ENCODE measurements at places on chromosomes 16 and 17.

- no peak for DNase-seq
Measured at GRCh38 chr17:49016775-49017463, 19.7 kb downstream of the IGF2BP1 start.

DNA sequence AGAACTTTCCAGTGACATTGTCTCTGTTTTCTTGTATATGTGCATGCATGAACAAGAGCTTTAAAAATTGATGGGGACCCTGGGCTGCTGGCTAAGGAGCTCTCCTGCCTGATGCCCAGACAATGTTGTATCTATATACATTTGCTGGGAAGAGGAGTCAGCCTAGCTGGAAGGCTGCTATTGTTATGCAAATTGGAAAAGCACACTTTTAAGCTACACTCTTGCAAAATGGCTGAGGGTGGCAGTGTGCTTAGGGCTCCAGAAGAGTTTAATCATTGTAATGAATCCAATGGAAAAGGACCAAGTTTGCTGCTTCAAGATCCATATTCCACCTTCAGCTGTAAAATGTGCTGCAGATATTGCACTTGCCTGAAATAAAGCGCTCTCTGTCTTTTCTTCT lies 171.8 kb downstream of the PRKCA start:
- DNase-seq = no peak

DNA sequence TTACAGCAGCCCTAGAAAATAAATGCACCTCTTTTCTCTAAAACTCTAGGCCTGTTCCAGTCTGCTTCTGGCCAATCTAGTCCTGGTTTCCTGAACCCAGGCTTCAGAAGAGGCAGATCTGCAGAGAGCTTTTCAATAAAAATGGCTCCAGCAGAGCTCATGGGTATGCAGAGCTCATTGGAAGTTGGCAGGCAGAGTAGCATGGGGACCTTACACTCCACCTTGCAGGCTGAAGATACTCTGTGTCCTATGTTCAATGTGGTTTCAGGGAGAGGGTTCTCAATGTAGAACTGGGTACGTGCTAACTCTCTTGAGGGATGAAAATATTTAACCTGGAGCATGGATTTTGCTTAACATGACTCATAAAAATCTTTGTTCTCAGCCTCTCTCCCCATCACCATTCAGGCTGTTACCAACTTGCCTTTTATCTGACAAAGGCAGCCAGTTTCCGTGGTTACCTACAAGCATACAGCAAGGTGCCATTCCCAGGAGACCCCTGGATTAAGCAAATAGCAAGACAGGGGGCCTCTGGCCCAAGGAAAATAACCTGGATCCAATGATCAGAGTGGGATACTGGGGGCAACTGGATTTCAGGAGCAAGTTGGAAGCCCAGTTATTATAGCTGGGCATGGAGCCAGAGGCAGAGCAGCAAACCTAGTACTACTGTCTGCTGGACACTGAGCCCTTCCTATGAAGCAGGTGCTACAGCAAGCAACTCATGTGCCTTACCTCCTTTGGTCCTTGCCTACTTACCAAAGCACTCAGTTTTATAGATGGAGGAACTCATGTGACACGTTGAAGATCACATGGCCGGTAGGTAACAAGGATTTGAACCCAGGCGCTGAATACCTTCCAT lies 98.2 kb upstream of the DHX40 start:
- DNase-seq = no peak

DNA sequence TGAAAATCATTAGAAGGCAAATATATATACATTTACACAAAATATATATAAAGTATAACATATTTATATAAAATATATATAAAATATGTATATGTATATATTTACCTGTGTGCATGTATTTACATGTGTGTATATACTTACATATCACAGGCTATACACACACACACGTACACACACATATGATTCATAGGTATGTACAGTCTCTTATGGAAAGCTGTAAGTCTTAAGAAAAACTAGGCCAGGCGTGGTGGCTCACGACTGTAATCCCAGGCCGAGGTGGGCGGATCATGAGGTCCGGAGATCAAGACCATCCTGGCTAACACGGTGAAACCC lies 14.7 kb downstream of the TOM1L2 start:
- DNase-seq = no peak

- no peak for DNase-seq
Measured at GRCh38 chr17:73128496-73128895, 36.0 kb upstream of the SLC39A11 start.

DNA sequence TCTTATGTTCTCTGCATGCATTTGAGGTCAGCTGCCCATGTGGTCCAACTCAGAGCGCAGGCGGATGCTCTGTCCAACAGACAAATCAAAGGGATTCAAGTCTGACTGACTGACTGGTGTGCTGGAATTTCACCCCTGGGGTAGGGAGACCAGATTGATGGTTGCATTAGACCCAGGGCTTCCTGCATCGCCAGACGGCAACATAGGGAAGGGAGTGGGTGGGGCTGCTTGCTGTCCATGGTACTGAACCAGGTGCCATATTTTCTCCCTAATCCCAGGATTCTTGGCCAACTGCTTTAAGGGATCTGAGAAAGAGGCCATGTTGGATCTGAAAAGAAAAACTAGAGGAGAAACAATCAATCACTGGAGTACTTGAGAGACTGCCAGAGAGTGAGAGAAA lies 332.0 kb downstream of the XYLT1 start:
- no peak for DNase-seq

- DNase-seq = no peak
Measured at GRCh38 chr17:45113424-45113754, 18.9 kb downstream of the PLCD3 start.

DNA sequence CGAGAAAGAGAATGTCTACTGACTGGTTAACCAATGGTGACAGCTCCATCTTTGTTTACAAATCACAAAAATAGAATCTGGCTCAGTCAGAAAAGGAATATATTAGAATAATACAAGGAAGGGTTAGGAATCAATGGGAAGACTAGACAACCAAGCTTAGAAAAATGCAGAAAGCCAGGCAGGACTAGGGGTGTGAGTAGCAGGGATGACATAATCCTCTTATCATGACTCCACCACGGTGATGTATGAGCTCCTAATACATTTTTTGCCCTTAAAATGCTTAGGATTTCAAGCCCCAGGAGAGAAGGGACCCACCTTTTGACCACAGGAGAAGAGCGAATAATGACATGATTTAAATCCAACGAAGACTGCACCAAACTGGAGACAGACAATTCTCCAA lies 252.3 kb downstream of the CHD9NB start:
- DNase-seq = no peak

DNA sequence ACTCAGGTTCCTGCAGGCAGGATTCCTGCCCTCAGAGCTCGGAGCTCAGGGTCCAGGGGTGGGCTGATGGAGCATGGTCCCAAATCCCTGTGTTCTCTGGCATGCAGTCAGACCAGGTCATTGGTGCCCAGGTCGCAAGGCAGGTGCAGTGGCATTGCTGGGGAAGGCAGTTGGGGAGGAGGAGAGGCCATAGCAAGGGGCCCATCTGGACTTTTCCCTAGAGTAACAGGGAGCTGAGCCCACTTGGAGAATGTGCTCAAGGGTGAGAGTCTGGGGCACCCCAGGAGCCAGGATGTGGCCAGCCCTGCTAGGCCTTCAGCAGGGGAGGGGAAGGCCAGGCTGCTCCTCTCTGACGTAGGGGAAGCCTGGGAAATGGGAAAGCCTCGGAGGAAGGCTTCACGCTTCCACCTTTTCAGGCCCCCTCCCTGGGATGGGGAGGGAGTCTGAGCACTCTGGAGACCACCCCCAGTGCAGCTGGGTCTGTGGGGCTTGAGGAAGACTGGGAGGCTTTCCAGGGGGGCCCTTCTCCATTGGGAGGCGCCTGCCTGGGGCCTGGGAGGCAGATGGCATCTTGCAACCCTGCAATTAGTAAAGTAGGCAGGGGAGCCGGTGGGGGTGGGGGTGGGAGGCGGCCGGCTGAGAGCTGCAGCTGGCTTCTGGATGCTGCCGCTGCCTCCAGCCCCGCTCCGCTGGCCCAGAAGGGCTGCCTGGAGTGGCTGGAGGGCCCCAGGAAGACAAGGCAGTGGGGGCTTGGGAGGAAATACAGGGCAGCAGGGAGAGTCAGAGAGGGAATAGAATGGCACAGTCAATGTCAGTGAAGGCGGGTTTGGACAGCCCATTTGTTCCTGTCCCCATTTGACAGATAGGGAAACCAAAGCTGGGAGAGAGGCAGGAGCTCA lies 21.1 kb upstream of the DOK4 start:
- no peak for DNase-seq

DNA sequence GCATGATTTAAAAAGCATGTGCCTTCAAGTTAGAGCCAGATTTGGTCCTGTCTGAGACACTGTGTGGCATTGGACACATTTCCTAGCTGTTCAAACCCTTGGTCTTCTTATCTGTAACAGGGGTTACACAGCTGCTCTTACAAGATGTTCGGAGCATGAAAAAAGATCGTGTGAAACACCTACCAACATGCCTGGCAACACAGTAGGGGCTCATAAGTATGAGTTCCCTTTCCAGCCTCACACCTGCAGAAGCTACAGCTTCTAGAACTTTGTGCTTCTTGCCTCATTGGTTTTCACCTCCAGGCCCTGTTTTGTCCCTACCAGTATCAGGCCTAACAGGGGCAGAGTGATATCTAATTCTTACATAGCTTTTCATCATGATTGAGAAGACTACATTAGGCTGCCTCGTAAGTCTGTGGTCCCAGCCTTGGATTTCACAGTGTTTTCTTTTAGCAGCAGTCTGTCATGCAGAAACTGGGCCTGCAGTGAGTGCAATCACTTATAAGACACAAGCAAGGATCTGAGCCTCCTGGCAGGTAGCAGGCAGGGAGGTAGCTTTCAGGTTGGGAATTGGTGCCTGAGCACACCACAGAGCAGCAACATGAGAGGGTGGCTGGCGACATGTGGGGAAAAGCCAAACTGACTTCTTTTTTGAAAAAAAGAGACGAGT lies 78.8 kb downstream of the CCDC182 start:
- no peak for DNase-seq

- DNase-seq = no peak
Measured at GRCh38 chr17:43560461-43561427, 14.6 kb upstream of the ETV4 start.

DNA sequence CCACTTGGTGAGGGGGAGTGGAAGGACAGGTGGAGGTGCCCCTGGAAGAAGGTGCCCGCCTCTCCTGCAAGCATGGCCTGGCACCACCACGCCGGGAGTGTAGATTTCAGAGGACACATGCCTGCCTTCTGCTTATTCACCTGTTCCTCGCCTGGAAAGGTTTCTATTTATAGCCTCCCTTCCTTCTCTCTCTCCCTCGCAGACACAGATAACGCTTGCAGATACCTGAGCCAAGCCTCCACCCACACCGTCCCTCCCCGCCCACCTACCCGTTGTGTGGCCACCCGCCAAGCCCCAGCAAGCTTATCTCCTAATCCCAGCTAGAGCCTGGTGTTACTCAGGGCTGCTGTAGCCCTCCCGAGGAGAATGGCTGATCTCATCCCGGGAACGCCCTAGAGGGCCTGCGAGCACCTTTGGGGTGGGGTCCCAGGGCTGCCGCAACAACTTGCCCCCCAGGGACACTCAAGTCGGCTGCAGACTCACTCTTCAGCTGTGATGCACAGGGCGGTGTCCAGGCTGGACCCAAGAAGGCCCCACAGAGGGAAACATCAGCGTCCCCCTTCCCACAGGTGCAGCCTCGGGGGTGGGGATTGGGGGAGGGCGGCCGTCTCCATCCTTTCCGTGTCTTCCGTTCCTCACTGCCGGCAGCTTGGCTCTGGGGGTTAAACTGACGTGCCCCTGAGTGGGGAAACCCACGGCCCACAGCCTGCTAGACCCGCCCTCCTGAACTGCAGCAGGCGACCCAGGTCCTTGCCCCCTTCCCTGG lies 1.9 kb upstream of the SNAI3 start:
- DNase-seq = no peak

- no peak for DNase-seq
Measured at GRCh38 chr17:83002118-83002805, 77.1 kb upstream of the METRNL start.

- no peak for DNase-seq
Measured at GRCh38 chr17:20086416-20087076, 77.4 kb downstream of the SPECC1 start.

GRCh38 chr17:45987706-45988105 lies 11.3 kb upstream of the STH start:
- DNase-seq = no peak

DNA sequence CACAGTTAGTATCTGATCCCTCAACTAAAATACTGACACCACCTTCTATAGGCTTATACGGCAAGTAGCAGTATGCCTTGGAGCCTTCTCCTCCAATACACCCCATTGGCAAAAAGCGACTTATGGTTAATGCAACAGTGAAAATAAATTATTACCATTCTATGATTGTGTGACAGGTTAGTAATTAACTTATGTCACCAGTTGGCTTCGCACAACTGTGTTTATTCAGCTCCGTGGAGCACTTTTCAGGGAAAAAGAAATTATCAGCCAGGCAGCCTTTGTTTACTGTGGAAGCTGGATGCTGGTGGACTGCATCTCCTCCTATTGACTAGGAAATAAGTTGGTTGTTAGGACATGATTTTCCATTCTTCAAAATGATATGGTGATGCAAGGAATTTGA lies 833.8 kb upstream of the RBFOX1 start:
- no peak for DNase-seq

DNA sequence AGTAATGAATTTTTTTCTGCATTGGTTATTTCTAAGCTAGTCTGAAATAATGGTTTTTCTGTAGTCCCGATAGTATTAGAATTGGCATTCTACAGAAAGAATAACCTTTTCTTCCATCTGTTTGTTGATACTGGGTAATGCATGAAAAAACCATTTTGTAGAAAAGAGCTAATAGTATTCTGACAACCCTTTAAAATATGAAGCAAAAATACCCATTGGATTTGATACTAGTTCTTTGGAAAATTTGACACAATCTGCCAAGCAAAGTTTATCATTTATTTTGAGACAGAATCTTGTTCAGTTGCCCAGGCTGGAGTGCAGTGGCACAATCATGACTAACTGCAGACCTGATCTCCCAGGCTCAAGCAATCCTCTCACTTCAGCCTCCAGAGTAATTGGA lies 366.8 kb upstream of the MON1B start:
- DNase-seq = no peak

DNA sequence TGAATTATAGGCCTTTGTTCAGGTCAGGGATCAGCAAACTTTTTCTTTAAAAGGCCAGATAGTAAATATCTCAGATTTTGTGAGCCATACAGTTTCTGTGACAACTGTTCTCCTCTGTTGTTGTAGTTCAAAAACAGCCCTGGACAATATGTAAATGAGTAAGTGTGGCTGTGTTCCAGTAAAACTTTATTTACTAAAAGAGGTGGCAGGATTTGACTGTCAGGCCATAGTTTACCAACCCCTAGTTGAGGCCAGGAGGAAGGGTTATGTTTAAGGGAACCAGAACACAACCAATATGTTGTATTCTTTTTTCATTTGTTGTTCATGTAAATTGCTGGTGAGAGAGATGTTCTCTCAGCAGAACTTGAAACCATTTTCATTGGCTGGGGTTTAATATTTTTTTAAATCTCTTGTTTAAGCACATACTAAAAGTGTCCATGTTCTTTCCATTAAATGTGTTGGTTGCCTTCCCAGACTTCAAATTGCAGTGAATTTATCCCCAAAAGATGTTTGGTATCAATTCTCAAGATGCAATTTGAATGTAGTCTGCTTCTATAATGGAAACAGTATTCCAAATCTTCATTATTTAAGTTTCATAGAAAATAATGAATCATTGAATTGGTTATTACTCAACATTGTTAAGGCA lies 260.3 kb downstream of the FTO start:
- no peak for DNase-seq
